ENCODE measurements at places on chromosomes 12 and 14.

- no peak for DNase-seq
Observed at GRCh38 chr12:6569312-6569711, 1.2 kb upstream of the NOP2 start.

DNA sequence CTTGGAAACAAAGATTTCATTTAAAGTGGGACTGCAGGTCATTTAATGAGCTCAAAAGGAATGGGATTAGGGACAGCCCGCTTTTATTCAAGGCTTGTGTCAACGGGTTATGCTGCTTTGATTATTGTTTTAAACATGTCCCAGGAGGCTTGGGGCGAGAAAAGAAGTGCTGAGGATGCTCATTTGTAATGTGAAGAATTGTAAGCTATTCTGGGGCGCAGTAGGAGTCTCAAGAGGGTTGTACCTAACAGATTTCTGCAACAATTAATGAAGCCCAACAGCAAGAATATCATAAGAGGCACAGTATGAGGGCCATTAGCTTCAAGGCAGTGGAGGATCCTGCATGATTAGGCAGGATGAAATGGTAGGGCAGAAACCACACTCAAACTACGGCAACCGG lies 122.5 kb downstream of the KTN1 start:
- no peak for DNase-seq

DNA sequence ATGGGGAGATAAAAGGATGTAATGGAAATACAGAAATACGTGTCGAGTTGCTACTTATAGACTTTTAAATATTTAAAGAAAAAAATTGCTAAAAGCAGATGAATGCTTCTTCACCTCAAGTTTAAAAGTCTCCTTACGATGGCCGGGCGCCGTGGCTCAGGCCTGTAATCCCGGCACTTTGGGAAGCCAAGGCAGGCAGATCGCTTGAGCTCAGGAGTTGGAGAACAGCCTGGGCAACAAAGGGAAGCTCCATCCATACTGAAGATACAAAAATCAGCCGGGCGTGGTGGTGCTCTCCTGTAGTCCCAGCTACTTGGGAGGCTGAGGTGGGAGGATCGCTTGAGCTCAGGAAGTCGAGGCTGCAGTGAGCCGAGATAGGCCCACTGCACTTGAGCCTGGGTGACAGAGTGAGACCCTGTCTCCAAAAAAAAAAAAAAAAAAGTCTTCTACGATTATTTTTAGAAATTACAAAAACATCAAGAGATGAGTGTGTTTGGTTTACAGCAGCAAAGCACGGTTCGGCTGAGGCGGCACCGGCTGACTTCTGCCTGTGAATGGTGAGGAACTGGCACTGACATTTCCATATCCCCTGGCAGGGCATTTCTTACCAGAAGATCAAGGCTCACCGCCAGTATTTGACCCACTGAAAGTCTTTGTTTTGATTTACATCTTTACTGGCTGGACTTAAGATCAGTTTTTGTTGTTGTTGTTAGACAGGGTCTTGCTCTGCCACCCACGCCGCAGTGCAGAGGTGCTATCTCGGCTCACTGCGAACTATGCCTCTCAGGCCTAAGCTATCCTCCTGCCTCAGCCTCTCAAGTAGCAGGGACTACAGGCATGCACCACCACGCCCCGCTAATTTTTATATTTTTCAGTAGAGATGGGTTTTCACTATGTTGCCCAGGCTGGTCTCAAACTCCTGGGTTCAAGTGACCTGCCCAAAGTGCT lies 3.9 kb upstream of the MTA1 start:
- no peak for DNase-seq

DNA sequence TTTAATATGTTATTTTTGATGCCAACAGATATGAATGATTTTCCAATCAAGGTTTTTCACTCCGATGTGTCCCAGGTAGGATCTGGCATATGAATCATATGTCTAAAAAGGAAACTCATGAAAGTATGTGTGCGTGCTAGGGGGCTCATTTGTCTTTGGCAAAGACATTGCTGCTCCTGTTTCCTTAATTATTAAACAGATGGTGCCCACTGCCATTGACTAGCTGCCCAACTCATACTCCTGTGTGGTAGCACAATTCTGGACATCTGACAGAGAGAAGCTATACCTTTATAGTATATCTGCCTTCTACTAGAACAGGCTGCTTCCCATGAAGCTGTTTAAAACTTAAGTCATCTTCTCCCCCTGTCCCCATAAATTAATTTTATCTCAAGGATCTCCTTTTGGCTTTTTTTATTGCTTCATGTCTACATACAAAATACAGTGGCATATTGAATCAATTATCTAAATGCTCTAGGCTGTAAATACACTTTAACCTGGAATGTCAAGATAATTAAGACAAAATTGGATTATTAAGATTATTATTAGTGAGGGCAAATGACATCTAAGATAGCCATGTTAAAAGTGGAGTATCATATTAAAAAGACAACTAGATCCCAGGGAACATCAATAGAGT lies 1.4 kb upstream of the PDE3A start:
- DNase-seq: no peak

DNA sequence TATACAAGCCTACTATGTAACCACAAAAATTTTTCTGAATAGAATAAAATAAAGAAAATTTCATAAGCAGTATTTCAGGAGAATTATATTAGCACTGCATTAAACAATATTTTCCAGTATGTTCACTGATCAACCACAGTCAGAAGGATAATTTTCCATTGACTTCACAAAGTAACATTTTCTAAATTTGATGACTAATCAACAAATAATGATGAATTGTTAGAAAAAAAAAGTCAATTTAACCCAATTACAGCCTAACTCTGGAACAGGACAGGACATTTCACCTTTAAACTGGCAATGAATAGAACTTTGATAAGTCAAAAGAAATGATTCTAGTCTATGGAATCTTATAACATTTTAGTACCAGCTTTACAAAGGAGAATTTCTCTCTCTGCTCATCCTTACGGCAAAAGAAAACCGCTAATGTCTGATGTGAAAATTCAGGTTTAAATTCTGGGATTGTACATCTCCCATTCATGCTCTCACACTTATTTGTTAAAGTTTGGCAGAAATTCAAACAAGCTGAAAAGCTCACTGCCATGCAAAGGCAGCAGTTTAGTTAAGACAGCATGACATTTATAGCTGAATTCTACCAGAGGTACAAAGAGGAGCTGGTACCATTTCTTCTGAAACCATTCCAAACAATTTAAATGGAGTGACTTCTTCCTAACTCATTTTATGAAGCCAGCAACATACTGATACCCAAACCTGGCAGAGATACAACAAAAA lies 84.5 kb downstream of the MDGA2 start:
- DNase-seq: no peak

- DNase-seq: no peak
Observed at GRCh38 chr14:95562892-95563685, 28.2 kb downstream of the GLRX5 start.

DNA sequence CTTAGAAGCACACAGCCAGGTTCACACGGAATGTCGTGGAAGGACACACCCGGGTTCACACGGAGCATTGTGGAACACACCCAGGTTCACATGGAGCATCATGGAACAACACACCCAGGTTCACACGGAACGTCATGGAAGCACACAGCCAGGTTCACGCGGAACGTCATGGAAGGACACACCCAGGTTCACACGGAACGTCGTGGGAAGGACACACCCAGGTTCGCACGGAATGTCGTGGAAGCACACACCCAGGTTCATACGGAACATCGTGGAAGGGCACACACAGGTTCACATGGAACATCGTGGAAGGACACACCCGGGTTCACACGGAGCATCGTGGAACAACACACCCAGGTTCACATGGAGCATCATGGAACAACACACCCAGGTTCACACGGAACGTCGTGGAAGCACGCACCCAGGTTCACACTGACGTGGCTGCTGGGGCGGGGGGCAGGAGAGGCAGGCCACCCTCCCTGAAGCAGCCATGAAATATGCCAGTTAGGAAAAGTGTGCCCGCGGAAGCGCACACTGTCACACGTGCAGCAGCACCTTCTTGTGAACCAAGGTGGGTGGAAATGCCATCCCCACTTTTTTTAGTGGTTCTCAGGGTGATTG lies 86.4 kb downstream of the EP400 start:
- DNase-seq: no peak

DNA sequence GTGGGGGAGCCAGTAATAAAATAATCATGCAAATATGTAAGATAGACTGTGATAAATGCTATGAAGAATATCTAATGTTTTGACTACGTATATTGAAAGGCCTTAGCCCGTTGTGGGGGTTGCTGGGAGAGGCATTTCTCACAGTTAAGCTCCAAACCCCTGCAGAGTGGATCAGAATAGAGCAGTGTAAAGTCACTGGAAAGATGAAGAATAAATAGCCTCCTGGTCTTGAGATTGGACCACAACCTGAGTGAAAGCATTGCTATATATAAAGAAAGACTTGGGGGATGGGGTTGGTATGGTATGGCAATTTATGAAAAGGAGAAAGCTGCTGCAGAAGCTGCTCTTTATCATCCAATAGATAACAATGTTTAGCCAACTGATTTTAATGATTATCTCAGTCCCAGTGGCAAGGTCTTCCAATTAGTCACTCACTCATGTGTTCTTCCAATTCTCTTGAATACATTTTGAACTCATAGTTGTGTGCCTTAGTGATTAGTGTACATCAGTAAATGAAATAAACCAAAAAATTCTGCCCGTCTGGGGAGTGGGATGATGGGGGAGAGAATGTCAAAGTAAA lies 10.2 kb downstream of the PLEKHA5 start:
- DNase-seq: no peak

- no peak for DNase-seq
Observed at GRCh38 chr12:43882578-43883178, 46.8 kb downstream of the TMEM117 start.

- no peak for DNase-seq
Observed at GRCh38 chr12:64534672-64535199, 75.6 kb upstream of the RASSF3 start.

- no peak for DNase-seq
Observed at GRCh38 chr14:55845963-55846825, 266.2 kb downstream of the KTN1 start.

DNA sequence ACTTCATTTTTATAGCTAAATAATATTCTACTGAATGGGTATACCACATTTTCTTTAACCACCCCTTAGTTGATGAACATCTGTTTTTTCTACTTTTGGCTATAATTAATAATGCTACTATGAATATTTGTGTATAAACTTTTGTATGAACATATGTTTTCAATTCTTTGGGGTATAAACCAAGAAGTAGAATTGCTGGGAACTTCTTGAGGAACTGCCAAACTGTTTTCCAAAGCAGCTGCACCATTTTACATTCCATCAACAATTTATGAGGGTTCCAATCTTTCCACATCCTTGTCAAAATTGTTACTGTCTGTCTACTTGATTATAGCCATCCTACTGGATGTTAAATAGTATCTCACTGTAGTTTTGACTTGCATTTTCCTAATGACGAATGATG lies 221.8 kb downstream of the PRKD1 start:
- DNase-seq: no peak

DNA sequence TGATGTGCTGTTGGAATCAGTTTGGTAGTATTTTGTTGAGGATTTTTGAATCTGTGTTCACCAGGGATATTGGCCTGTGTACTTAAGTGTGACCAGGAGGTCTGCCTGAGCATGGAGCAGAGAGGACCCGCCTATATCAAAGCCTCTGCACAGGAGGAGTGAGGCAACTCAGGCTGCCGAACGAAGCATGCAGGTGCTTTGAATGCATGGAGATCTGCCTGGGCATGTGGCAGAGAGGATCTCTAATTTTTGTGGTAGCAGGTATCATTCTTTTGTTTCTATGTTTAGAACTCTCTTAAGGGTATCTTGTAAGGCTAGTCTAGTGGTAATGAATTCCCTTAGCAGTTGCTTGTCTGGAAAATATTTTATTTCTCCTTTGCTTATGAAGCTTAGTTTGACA lies 26.9 kb downstream of the RAB3IP start:
- DNase-seq: no peak

GRCh38 chr12:102050660-102051430 lies 10.9 kb downstream of the WASHC3 start:
- no peak for DNase-seq

GRCh38 chr14:74483321-74483720 lies 9.8 kb downstream of the NPC2 start:
- DNase-seq: no peak

- no peak for DNase-seq
Observed at GRCh38 chr14:76753541-76754198, 7.6 kb upstream of the VASH1 start.

DNA sequence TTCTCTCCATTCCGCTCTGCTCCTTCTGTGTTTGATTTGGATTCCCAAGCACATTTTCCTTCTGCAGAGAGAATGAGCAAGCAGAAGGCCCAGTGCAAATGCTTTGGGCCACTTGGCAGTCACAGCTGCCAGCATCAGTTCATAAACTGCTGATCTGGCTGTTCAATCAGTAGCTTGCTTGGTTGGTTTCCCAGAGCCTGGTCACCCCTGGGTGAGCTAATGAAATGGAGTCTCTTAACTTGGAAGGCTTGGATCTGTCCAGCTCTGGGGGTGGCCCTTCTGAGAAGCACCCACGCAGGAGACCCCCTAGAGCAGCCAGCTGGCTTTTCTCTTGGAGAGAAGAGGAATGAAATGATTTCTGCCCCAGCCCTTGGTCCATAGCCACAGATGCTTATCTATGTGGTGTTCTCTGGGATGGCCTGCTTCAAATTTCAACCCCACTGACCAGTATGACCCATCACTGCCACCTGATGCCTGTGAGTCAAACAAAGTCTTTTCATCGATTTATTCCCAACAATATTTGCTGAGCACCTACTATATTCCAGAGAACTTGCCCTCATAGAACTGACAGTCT lies 30.3 kb downstream of the FAIM2 start:
- DNase-seq: peak; percentile 74

- DNase-seq: no peak
Observed at GRCh38 chr12:1907652-1908611, 10.5 kb downstream of the CACNA2D4 start.

DNA sequence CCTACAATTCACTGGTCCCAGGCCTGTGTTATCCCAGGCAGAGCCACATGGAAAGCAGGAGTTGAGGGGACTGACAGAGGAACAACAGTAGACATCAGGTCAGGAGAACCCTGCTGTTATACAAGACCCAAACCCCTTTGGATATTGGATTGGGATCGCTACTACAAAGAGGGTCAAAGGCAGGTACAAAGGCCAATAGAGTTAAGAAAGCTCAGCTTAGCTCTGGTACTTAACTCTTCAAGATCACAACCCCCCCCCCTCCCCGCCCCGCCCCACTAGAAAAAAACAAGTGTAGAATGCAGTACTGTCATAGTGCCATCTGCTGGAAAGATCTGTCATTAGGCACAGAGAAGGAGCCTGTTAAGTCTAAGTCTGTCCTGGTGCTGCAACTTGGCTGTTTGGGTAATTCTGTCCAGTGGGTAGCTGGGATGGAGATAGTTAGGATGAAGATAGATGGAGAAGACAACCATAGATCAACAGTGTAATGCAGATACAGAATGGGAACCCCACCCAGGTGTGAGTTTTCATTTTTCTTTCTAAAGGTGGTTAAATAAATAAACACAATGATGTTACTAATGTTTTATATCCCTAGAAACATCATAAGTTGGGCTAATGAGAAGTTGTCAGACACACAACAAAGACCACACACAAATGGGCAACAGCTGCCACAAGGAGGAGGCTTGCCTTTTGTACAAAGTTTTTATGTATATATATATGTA lies 17.2 kb downstream of the REM2 start:
- no peak for DNase-seq

- DNase-seq: no peak
Observed at GRCh38 chr14:67505254-67505653, 16.7 kb upstream of the TMEM229B start.

GRCh38 chr14:67396381-67396970 lies 15.5 kb downstream of the PLEK2 start:
- DNase-seq: no peak

- no peak for DNase-seq
Observed at GRCh38 chr14:25537846-25538455, 488.0 kb upstream of the STXBP6 start.

Data from Right ventricle myocardium superior (tissue), 1 donor.